Activated CD8-positive, alpha-beta T cell treated with anti-CD3 and anti-CD28 coated beads, Interleukin-2, amount 10 ng/mL, durations not matched to agents 7 days and 5 days (primary cell): ENCODE measurements at places on chromosomes 12 and 14.

DNA sequence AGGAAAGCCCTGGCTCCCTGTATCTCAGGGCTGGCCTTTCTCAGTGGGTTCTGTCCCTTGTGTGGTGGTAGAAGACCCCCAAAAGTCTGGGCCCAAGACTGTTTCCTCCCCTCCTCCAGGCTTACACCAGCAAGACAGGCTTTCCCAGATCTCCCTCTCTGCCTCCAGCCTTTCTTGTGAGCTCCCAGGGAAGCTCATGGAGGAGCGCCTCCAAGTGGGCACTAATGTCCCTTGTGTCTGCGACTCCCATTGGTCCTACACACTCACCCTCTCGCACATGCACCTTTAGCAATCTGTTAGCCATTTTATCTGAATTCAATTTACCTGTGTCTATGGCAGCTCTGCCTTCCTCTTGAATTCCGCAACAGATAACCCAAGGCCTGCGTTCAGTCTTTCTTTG lies 251.1 kb upstream of the CAND1 start:
- DNase-seq: no peak

DNA sequence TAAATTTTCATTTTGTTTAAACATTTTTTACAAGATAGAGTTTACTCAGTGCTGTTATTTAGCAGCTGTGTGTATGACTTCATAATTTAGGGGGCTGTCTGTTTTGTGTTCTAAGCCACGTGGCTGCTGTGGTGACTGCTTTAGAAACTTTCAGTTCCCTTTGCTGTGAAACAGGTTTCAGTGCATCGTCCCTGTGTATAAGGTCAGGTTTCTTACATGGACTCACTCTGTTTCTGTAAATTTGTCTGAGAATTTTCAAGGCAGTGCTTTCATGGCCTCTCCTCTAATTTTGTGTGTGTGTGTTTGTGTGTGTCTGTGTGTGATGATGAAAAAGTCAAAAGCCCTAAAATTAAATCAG lies 32.4 kb downstream of the BICD1 start:
- DNase-seq: peak; percentile 71

- DNase-seq: no peak
Observed at GRCh38 chr12:98530068-98530467, 14.7 kb downstream of the TMPO start.

GRCh38 chr14:67409461-67409860 lies 2.5 kb downstream of the PLEK2 start:
- DNase-seq: no peak

DNA sequence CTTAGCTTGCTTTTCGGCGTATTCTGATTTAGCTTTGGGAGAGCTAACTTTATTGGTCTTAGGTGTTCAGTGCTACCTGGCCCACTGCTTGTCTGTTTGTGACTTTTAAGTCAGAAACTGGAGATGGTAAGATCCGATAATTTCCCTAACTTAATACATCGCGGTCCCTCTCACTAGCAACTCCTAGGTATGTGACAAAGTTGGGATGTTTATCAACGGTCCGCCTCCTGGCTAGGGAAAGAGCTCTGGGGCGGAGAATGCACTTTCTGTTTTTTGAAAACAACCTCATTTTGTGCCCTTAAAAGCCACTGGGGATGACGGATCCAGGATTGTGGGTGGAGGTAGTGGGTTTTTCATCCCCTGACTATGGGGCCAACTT lies 1.2 kb downstream of the CDKN1B start:
- DNase-seq: peak; percentile 38

GRCh38 chr12:78375461-78375860 lies 489.1 kb upstream of the SYT1 start:
- no peak for DNase-seq

DNA sequence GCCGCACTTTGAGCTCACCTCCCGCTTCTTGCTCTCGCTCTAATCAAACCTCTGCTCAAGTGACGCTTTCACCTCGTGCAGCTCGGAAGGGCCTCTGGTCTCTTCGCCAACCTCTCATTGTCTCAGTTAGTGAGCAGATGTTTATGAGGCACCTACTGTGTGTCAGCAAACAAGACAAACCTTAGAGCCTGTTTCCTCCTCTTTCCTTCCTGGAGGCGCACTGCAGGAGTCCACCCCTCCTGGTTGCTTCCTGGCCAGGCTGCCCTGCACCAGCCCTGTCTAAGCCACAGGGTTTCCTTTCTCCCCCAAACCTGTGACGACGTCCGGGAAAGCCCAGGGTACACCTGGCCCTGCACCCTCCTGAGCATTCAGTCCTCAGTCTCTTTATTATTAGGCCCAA lies 84.2 kb downstream of the PHETA1 start:
- no peak for DNase-seq

GRCh38 chr12:12919666-12920435 lies 28.5 kb downstream of the GPRC5A start:
- no peak for DNase-seq

DNA sequence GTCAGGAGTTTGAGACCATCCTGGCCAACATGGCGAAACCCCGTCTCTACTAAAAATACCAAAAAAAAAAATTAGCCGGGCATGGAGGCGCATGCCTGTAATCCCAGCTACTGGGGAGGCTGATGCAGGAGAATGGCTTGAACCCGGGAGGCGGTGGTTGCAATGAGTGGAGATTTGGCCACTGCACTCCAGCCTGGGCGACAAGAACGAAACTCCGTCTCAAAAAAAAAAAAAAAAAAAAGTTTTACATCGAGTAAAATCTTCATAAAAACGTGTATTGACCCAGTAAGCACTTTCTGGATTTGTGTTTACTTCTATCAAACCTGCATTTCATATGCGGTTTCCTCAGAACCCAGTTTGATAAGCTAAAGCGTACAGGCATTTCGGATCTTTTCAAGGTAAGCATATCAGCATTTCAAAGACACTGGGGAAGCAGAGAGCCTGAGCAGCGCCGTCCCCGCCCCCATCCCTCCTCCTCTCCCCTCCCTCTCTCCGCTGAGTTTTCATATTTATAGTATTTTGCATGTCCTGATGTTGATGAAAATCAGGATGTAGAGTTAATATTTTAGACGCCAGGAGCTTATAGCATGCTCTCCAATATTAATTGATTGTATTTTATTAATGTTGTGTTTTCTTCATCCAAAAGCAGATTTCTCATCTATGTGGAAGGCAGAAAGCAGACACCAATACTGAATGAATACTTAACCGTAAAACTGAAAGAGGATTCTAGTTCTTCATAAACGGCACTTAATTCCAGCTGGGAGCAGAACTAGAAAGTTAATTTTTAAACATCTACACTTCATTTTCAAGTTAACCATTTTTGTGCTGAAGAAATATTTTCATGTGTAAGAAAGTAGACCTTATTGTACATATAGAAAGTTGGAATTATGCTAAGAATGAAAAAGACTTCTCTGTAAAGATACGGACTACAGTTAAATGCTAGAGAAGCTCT lies 9.2 kb upstream of the HIP1R start:
- DNase-seq: no peak

DNA sequence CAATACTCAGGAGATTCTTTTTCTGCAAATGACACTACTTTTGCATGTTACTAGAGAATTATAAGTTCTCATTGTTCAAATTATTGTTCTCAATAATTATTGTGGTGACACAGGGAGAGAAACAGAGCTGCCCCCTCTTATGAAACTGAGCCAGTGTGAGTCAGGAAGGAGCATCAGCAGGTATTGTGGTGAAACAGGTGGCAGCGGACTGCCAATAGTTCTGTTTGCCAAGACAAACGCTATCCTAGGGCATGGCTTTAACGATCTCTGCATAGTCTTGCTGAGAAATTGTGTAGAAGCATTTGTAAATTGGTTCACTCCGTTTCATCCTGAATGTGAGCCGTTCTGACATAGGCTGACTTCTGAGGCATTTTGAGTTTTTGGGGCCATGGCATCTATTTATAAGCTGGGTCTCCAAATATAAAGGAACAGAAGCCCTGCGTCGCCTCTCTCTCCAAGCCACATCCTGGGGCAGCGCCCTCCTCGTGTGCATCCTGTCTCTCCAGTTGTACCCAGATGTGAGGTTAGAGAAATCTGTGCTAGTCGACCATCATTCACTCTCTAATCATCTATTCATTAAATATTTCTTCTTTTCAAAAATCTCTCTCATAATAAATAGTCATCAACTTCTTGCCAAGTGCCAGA lies 15.8 kb upstream of the PPP4R4 start:
- peak; percentile 65 for DNase-seq

DNA sequence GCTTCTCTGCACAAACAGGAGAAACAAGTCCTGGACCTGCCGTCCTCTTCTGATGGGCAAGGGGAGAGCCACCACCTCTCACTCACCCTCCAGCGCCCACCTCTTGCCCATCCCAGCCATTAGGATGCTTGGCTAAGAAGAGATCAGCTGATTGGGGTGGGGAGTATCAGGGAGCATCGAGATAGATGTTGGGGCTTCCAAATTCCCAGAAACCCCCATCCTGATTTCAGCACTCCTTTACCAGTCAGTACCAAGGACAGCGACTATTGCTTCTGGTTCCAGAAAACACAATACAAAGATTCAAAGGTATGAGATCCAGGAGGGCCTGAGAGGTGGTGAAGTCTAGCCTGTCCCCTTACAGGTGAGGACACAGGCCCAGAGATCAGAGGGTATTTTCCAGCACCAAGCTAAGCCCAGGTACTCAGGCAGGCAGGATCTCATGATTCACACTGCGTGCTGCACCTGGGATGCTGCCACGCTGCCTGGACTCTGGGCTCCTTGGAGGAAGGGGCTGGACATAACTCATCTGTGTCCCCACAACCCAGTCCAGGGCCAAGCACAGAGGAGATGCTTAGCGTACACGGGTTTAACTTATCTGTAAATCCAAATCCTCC lies 76.6 kb downstream of the TUNAR start:
- no peak for DNase-seq

GRCh38 chr14:22319526-22320361 lies 269.3 kb downstream of the DAD1 start:
- DNase-seq: peak; percentile 23
